ENCODE measurements at places on chromosomes 3 and 15.

DNA sequence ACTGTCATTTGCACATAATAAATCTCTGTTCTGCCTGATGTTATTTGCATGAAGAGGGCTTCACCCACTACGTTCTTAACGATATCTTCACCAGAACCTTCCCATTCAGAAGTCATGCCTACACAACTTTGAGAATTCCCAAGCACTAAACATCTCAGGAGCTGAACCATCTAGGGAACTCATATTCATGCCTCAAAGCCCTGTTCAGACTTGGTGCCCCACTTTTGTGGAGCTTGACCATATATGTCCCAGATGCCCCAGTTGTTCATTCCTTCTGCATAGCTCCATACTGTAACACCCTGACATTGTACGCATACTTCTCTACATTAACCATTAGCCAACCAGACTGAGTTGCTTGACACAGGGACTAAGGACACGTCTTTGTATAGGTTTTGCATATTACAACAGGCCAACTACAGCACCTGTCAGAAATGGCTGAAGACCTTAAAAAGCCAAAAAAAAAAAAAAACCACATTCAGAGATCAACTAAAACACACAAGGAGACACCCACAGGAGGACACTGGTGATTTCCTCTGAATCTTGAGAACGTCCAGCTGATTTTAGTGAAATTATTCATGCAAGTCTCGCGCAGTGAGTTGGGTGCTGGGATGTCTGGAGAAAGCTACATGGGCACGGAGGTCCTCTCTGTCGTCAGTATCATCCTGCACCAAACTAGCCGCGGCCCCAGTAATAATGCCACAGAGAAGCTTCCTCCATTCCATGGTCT is 141.4 kb downstream of the FOXP1 start:
- DNase-seq, result no peak

DNA sequence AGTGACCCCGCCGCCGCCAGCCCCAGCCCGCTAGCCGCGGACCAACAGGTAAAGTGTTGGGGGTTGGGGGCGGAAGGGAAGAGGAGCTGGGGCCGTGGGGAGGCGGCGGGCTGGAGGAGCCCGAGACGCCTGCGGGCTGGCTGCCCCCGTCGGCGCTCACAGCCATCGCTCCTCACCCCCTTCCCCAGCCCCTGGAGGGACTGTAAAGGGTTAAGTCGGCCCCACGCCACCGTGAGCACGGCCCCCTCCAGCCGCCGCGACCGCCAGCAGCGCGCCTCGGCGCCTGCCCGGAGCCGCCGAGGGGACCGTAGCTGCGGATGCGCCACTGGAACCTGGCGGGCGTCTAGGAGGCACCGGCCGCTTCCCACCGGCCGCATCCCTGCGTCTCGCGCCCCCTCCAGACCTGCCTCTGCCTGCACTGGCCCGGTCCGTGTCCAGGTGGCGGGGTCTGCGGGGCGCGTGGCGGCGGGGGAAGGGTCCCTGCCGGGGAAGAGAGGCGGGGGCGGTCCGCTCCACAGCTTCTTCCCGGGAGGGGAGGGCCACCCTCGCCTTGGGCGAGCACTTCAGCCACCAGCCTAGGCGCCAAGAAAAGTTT is 522 bp downstream of the MED12L start:
- DNase-seq, result no peak

DNA sequence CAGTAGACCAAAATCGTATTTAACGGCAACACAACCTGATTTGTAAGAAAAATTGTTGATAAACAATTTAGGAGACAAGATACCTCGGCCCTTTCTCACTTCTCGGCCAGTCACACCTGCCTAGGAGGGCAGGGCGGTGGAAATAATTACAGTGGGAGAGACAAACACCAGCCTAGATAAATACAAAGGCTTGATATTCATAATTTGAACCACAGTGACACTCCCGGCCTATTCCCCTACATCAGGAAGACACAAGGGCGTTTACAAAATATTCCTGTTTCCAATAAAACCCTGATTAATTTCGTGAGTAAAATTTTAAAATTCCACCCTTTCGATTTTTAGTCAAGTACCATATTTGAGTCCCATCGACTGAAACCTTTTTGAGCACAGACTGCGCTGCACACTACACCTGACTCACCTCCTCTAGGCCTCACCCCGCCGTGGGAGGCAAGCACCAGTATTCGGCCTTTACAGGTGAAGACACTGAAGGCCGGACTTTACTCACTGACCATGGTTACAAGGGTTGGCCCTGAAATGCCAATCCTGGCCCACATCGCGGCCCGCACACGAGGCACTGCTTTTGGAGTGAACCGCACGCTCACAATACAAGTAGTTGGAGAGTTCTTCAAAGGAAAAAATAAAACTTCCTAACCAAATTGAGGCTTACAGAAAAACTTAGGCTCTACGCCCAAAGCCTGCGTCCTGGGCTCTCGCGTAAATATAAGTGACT is 794 bp downstream of the ARPP19 start:
- DNase-seq, result no peak

DNA sequence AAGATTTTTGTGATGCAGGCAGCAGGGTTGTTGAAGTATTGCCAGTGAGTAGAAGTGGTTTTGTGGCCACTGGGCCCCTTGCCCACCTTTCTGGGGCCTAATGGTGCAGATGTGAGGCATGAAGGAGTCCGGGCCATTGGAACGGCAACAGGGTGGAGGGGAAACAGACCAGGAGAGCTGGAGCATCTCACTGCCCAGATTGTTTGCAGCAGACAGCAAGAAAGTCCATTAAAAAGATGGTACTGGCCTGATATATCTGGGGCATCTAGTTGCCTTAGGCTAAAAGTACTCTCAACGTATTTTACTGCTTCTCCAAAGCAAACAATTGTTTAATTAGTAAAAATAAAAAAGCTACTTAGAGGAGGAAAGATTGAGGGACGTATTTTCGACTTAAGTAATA is 298.4 kb downstream of the SATB1 start:
- no peak for DNase-seq

- no peak for DNase-seq
Observed at GRCh38 chr3:157067114-157067513, 92.8 kb downstream of the CCNL1 start.

DNA sequence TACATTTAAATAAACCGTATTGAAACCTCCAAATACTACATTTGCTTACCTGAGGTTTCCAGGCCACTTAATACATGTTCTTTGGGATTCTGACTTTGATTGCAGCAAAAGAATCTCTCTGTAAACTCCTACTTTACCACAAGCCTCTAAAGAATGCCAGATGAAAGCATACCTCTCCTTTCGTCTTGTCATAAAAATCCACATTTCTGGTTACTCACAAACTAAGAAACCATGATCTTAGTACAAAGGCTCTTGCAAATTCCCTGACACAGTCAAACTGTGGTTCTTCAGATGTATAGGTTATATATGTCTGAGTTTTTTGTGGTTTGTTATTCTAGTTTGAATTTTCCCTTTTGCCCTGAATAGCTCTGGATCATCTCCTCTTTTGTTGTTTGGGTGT is 188.4 kb downstream of the RAP2B start:
- DNase-seq, result no peak

DNA sequence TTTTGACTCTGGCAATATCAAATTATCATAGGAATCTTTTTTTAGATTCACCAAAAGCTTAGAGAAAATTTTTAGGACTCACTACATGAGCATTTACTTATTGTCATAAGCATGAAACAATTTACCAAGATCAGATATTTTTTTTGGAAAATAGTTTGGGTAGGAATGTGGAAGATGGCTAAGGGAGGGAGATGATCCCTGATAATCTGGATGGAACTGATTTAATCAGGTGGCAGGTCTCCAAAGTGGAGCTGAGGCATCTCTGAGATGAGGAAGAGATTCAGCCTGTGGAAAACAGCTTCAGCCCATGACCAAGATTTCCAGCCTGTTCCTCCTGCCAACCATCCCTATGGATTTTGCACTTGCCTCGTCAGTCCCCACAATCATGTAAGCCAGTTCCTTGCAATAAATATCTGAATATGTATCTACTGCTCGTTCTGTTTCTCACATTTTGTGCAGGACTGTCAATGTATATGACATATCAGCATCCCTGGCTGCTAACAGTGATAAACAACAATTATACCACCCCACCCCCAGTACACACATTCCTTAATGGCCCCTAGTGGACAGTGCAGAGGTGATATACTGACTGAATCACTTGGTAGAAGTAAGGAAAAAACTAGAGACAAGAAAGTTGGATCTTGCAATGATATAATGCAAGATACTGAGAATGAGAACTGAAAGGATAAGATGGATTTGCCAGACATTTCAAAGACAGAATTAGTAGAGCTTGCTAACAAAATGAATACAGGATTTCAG is 183.8 kb downstream of the NEK10 start:
- no peak for DNase-seq

GRCh38 chr3:74351213-74351612 is 263.2 kb downstream of the CNTN3 start:
- no peak for DNase-seq

GRCh38 chr3:49721896-49722781 is 1.6 kb downstream of the GMPPB start:
- no peak for DNase-seq

DNA sequence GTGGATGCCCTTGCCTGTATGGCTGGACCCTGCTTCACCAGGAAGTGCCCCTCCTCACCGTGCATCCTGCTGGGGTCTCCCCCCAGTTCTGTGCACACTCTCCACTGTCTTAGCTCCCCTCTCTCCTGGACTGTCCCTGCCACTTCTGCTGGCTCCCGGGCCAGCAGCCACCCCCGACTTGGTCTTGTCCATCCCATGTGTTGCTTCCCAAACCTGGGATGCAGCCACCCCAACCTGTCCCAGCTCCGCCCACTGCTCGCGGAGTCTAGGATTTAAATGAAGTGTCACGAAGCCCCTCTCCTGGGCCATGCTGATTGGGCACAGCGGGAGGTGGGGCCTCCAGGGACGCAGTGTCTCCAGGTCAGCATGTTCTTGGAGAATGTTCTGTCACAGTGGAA is 48.5 kb downstream of the PLXNA1 start:
- no peak for DNase-seq

GRCh38 chr15:29322415-29322814 is 52.8 kb upstream of the NSMCE3 start:
- DNase-seq, result no peak

DNA sequence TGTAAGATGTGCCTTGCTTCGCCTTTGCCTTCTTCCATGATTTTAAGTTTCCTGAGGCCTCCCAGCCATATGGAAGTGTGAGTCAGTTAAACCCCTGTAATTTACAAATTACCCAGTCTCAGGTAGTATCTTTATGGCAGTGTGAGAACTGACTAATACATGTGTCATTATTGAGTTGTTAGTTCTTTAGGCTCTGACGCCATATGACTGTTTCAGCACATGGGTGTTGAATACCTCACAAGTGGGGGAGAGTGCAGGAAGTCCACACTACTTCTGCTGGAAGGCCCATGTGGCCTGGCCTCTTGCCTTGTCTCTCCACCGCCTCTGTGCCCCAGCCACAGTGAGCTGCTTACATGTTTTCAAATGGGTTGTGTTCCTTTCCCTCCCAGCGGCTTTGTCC is 28.5 kb downstream of the MFSD1 start:
- DNase-seq, result no peak

DNA sequence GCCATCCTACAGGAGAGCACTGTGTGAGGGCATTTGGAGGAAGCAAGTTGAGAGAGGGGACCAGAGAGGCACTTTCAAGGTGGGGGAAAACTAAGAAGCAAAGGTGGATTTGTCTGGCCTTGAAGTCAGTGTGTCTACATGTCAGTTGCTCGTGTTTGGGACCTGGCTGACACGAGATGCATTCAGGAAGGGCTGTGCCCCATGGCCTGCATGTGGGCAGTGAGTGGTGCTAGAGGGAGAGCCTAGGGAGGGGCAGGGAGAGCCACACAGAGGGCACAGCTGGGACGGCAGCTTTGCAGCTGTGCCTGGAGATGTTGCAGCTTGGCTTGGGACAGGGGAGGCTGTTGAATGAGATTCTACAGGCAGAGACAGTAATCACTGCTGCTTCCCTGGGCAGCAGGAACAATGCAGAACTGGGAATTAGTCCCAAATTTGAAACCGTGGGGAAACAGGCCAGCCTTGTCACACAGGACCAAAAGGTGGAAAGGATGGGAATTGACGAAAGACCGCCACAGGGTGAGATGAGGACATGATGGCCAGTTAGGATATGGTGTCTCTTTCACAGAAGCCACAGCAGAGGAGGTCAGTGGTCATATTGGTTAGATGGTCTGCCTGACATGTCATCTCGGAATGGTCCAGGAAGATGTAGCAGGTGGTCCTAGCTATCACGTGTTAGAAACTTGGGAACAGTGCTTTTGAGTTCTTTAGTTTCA is 10.0 kb downstream of the SEC61A1 start:
- DNase-seq, result no peak
